CMK (cell line): ENCODE measurements at places on chromosomes 4 and X.

- no peak for DNase-seq
These were observed 127.0 kb upstream of the GATB start for GRCh38 chr4:151887816-151888180.

DNA sequence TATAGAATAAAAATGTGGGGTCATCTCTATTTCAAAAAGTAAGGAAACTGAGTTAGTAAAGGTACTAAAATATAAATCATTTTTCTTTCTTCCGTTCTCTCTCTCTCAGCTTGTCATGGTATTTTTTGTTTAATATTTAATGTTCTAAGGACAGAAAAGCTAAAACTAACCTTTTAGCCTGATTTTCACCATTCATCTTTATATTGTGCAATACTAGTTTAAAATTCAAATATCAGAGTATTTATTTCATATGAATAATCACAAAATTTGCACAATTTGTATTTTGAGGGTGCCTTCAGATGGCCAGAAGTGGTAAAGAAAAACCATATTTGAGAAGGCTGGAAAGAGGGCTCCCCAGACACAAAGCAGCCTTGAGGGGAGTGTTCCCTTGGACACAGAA is 197.6 kb upstream of the AR start:
- DNase-seq, result no peak

- no peak for DNase-seq
These were observed 503.0 kb upstream of the CPXCR1 start for GRCh38 chrX:88244066-88244465.

DNA sequence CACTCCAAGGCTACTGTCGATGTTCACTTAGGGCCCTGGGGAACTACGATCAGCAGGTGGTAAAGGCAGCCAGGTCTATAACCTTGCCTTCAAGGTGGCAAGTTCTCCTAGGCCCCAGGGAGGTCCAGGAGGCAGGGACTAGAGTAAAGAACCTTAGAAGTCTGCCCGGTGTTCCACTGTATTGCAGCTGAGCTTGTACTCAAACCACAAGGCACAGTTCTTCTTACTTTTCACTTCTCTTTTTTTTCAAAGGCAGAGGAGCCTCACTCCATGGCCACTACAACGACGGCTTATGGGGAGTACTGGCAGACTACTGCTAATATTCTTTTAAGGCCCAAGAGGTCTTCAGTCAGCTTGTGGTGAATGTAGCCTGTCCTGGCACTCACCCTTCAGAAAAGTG is 78.8 kb upstream of the GPR174 start:
- no peak for DNase-seq

DNA sequence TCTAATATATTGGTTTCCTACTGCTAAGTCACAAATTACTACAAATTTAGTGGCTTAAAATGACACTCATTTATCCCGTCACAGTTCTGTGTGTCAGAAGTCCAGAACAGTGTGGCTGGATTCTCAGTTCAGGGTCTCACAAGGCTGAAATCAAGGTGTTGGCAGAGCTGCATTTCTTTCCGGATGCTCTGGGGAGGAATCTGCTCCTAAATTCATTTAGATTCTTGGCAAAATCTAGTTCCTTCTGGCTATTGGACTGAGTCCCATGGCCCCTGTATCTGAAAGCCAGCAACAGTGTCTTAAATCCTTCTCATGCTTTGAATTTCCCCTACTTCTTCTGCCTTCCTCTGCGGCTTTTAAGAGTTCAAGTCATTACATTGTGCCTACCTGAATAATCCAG is 103.1 kb upstream of the BMP3 start:
- no peak for DNase-seq

- DNase-seq, result no peak
These were observed 125.3 kb upstream of the PDHA2 start for GRCh38 chr4:95714571-95714970.

GRCh38 chr4:153773236-153773690 is 13.4 kb upstream of the RNF175 start:
- DNase-seq, result peak; percentile 87

- no peak for DNase-seq
These were observed 9.8 kb downstream of the NKX3-2 start for GRCh38 chr4:13534344-13535063.

DNA sequence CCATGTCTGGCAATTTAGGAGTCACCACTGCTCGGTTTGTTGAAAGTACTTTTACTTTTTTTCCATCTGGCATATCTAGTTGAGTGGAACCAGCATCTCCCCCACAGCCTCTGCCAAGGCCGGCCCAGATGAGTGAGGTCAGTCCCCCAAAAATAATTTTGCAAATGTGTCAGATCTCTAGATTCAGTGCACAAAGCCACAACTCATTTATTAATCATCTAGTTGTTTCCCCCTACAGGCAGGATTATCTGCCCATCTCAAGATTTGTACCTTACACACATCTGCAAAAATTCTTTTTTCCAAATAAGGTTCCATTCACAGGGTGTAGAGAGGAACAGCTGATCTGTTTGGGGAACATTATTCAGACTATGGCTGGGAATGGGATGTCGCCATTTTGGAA is 174.0 kb upstream of the MXRA5 start:
- DNase-seq, result no peak

GRCh38 chrX:41559235-41560052 is 112.3 kb downstream of the NYX start:
- DNase-seq, result no peak

DNA sequence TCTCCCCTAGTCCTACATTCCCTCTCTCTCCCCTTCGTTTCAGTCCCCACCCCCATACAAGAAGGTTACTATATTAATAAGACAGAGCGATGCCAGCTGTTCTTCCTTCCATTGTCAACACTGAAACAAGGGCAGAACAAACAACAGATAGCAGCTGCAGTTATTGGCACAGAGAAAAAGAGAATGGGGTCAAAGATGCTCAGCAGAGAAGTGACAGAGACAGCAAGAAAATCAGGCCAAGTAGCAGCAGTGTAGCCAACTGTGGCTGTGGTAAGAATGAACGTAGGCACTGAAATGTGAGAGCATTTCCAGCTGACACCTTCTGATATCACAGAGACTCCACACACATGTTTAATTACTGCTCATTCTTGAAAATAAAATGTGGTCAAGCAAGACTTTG is 641.8 kb downstream of the FSTL5 start:
- DNase-seq, result no peak

DNA sequence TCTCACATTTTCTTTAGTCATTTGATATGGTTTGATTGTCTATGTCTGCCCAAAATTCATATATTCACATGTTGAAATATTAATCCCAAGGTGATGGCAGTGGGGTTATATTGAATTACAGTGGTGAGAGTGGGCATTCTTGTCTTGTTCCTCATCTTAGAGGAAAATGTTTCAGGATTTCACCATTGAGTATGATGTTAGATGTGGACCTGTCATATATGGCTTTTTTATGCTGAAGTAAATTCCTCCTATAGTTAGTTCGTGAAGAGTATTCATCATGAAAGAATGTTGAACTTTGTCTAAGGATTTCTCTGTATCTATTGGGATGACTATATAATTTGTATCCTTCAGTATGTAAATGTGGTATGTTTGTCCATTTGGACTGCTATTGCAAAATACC is 512.3 kb upstream of the EPHA5 start:
- DNase-seq, result no peak

DNA sequence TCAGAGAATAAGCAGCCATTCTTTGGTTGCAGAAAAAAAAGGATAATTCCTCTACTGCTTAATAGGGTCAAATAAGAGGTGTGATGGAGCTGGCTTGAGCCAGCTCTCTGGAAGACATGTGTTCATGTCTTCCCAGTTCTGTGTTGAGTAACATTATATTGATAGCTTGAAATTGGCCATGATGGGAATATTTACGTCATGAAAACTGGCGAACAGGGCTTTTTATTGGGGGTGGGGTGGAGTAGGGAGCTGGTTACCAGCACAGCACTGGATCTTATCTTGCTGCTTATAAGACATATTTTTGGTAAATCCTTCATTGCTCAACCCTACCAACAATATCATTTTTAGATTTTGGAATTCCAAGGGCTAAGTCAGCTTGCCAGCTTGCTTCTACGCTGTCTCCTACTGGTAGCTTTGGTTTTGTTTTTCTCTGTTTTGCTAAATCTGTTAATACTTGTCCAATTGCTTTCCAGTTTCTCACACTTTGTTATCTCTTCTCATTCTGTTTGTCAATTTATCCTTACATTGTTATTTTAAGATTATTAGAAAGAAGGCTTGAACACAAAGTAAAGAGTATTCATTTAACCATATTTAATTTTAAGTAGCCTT is 25.3 kb upstream of the GBA3 start:
- DNase-seq, result no peak

- no peak for DNase-seq
These were observed 237.0 kb downstream of the MGST2 start for GRCh38 chr4:139902321-139903320.

DNA sequence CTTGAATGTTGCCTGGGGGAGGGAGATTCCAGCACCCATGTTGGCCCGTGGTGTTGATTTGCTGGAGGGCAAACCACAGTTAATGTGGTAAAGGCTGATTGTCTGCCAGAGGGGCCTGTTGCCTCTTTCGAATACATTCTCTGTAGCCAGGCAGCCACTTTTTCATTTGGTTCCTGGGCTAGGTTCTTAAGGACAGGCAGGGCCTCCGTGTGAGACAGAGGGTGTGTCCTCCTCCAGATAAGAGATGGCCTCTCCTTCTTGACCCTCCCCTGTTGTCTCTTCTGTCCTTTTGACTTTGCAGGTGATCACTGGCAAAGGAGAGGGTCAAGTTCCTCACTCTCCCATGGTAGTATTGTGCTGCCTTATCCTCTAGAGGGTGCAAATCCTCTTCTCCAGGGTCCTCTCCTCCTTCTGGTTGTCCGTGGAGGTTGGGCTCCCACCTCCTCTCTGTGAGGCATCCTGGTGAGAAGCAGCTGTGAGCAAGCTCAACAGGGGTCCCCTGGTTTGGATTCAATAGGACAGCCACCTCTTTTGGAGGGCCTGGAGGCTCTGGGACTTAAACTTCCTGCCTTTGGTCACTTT is 44.9 kb downstream of the ZNF182 start:
- DNase-seq, result no peak

- DNase-seq, result no peak
These were observed 176.0 kb upstream of the WDFY3 start for GRCh38 chr4:85142451-85142850.

- no peak for DNase-seq
These were observed 169.4 kb downstream of the MAD2L1 start for GRCh38 chr4:119897260-119897659.

- no peak for DNase-seq
These were observed 41.2 kb downstream of the LONRF3 start for GRCh38 chrX:119015407-119016237.

DNA sequence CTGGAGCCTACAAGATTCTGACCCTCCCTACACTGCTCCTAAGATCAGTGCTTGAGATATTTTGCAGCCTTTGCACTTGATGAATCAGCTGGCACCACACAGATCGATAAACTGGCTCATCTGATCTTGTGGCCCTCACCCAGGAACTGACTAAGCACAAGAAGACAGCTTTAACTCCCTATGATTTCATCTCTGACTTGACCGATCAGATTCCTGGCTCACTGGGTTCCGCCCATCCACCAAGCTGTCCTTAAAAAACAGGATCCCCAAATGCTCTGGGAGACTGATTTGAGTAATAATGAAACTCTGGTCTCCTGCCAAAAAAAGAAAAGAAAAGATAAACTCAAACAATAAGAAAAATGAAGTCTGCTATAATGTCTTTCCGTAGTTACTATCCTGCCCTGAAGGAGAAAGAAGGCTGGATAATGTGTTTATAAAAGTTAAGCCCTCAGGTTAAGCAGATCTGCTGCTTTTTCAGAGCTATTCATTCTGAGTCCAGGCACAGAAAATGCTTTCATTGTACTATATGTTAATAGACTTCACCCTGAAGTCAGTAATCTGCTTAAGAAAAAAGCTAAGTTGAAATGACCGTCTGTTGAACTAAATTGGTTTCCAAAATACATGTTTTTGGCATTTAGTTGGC is 795.2 kb downstream of the TRIML1 start:
- no peak for DNase-seq

- no peak for DNase-seq
These were observed 3.5 kb downstream of the TMSB4X start for GRCh38 chrX:12978205-12979025.

- no peak for DNase-seq
These were observed 573 bp downstream of the SERPINA7 start for GRCh38 chrX:106037835-106038473.

- no peak for DNase-seq
These were observed 151.5 kb downstream of the AFAP1 start for GRCh38 chr4:7788193-7788592.

- no peak for DNase-seq
These were observed 334.9 kb downstream of the OPHN1 start for GRCh38 chrX:68098431-68098830.

GRCh38 chr4:122819708-122820449 is 6.8 kb upstream of the FGF2 start:
- no peak for DNase-seq

DNA sequence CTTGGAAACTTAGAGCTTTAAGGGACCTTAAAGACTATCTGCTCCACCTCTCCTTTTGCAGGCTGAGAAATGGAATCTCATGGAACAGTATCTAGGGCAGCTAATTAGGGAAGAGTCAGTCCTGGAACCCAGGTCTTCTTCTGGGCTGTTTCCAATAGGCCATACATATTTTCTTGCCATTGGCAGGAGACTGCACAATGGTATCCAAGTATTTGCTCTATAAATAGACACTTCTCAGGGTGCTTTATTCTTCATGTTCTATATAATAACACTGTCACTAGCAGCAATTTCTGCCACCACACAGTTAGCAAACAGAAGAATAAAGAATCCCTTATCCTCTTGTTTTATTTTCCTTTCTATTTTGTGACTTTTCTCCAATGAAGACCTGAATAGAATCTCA is 291.7 kb downstream of the C4orf33 start:
- DNase-seq, result no peak

DNA sequence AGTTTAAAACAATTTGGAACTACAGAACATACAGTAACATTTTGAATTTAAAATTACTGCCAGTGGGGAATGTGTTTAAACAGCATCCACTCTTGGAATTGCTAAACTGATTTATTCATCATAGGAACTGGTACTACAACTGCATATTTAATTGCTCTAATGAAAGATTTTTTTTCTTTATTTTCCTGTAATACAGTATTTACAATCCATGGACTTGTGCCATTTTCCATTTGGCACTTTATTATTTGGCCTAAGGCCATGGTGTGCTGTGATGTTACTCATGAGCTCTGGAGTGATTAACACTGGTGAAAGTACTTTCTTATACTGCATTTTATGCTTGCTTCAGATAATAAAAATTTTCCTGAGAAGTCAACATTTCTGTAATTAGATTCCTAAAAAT is 69.7 kb upstream of the NUDT6 start:
- no peak for DNase-seq

GRCh38 chr4:32427566-32427965 is 1707.4 kb downstream of the PCDH7 start:
- DNase-seq, result no peak

- DNase-seq, result no peak
These were observed 8.0 kb upstream of the GUCY1A1 start for GRCh38 chr4:155658681-155659064.

GRCh38 chrX:37871626-37872302 is 24.4 kb upstream of the DYNLT3 start:
- peak; percentile 1 for DNase-seq

GRCh38 chr4:138086611-138087041 is 155.5 kb downstream of the SLC7A11 start:
- no peak for DNase-seq
